ENCODE measurements at places on chromosomes 5 and 9. TPM values are rescaled to one million over a fixed set of nuclear protein-coding genes. Genes with fewer than 3 reads are reported as not detected.

EIF4E1B gene
- polyA plus RNA-seq, result not detected

PPP2R2B gene
- polyA plus RNA-seq, result not detected

PCDHA1 gene
- polyA plus RNA-seq, result not detected

DNA sequence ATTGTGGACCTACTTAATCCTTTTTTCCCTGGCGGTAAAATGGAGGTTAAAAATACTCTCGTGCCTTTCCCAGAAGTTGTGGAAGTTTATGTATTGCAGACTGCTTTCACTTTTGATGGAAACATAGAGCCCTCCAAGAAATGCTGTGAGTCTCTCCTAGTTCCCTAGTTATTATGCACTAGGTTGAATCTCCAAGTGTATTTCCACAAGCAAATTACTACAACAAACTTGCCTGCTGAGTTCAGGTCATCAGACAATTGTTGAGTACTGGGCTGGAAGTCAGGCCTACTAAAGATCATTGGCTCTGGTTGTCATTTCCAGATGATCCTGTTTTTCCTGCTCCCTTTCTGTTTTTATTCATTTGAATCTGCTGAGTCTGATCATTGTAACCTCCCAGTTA lies 104.1 kb downstream of the CD180 start:
- H3K4me1 ChIP-seq, result no peaks in the 10 kb centered on the region
- H3K36me3 ChIP-seq, result peaks cover 6% of the 10 kb centered on the region
- no peak overlapping the region for H3K4me3 ChIP-seq
- H3K27ac ChIP-seq, result no peak overlapping the region

DNA sequence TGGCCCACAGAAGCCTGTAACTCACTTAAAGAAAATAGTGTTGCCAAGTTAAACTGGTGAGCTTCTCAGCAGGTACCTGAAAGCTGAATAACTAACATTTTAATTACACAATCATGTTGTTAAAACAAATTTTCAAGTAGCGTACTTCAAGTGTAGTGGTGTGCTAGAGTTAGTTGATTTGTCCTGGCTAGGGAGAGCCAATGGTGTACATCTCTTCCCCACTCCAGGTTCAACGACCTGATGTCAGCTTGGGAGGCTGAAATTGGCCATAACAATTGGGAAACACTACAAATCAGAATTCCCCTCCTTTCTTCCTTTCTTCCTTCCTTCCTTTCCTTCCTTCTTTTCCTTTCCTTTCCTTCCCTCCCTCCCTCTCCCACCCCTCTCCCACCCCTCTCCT lies 295.3 kb upstream of the SLC24A2 start:
- DNase-seq, result no peak
- peaks cover 8% of the 10 kb centered on the region for H3K27me3 ChIP-seq
- no peak overlapping the region for H3K4me3 ChIP-seq
- H3K4me1 ChIP-seq, result peaks cover 25% of the 10 kb centered on the region
- H3K27ac ChIP-seq, result no peak overlapping the region

- DNase-seq, result no peak
- peaks cover 55% of the 10 kb centered on the region for H3K4me1 ChIP-seq
- H3K27me3 ChIP-seq, result peaks cover 92% of the 10 kb centered on the region
- no peaks in the 10 kb centered on the region for H3K36me3 ChIP-seq
- peak overlapping the region; percentile 64 for H3K27ac ChIP-seq
These were observed 190.8 kb downstream of the MEF2C start for GRCh38 chr5:88691945-88692868.

DNA sequence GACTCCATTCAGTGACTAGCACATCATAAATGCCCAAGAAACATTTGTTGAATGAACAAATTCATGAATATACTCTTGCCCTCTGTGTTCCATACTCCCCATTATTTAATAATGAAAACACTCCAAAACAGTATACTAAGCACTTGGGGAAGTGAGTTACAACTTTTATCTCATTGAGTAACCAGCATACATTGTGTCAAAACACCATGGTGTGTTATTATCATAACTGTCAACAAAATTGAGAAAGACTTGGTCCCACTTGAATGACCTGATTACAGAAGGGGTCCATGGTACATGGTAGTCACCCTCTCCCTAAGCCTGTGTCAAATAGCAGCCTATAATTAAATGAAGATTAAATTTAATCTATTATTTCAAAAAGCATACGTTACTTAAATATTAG lies 16.2 kb downstream of the ANKH start:
- no peak overlapping the region for H3K27ac ChIP-seq
- no peak overlapping the region for H3K4me3 ChIP-seq
- H3K27me3 ChIP-seq, result no peaks in the 10 kb centered on the region
- peaks cover 24% of the 10 kb centered on the region for H3K4me1 ChIP-seq
- no peak for DNase-seq
- H3K36me3 ChIP-seq, result no peaks in the 10 kb centered on the region

GRCh38 chr9:112546149-112547012 lies 59.8 kb downstream of the KIAA1958 start:
- H3K4me1 ChIP-seq, result peaks cover 17% of the 10 kb centered on the region
- H3K4me3 ChIP-seq, result no peak overlapping the region
- no peak overlapping the region for H3K27ac ChIP-seq
- no peaks in the 10 kb centered on the region for H3K27me3 ChIP-seq
- no peak for DNase-seq
- H3K36me3 ChIP-seq, result no peaks in the 10 kb centered on the region

- H3K4me3 ChIP-seq, result peak overlapping the region; percentile 67
- H3K4me1 ChIP-seq, result peaks cover 32% of the 10 kb centered on the region
- H3K36me3 ChIP-seq, result peaks cover 11% of the 10 kb centered on the region
These were observed 3.5 kb downstream of the FOXB2 start for GRCh38 chr9:77022783-77023440.

- DNase-seq, result no peak
- H3K4me1 ChIP-seq, result no peaks in the 10 kb centered on the region
These were observed 69.8 kb downstream of the SLCO4C1 start for GRCh38 chr5:102226321-102226720.

DNA sequence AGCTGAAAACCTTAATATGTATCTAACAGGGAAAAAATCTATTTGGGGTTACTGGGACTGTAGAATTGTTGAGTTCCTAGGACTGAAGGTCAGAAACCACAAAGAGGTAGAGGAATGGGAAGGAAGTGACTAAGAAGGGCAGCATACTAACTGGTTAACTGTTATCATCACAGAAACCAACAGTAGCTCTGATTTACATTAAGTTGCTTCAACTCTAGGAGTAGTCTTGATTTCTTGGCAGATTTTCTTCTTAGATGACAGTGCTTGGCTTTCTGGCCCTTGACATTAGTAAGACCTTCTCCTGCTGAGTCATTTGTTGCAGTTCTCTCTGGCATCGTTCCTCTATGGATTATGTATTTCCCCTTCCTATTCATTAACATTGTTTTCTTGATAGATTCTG lies 116.1 kb upstream of the RASA1 start:
- DNase-seq, result no peak
- H3K4me3 ChIP-seq, result no peak overlapping the region
- no peaks in the 10 kb centered on the region for H3K36me3 ChIP-seq
- no peak overlapping the region for H3K27ac ChIP-seq
- no peaks in the 10 kb centered on the region for H3K27me3 ChIP-seq

DNA sequence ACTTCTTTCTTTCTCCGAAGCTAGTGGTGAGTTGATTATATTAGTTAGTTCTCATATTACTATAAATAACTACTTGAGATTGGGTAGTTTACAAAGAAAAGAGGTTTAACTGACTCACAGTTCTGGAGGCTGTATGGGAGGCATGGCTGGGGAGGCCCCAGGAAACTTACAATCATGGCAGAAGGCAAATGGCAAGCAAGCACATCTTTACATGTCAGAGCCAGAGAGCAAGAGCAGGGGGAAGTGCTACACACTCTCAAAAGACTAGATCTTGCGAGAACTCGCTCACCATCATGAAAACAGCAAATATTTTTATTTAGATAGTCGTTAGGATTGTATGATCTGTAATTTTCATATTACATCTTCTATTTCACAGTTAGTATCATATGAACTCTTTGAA lies 711.2 kb downstream of the PTPRD start:
- H3K4me1 ChIP-seq, result peaks cover 27% of the 10 kb centered on the region
- no peak overlapping the region for H3K4me3 ChIP-seq
- no peaks in the 10 kb centered on the region for H3K27me3 ChIP-seq
- peak overlapping the region; percentile 83 for H3K27ac ChIP-seq
- DNase-seq, result no peak
- no peaks in the 10 kb centered on the region for H3K36me3 ChIP-seq

DNA sequence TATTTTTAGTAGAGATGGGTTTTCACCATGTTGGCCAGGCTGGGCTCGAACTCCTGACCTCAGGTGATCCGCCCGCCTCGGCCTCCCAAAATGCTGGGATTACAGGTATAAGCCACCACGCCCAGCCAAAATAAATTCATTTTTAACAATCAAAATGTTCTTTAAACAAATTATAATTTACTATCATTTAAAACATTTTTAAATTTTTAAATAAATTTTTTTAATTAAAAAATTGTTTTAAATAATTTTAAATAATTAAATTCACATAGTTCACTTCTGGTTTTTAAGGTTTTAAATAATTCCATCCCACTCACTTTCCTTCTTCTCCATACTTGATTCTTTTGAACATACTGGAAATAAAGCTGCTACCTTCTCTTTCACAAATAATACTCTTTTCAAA lies 15.0 kb upstream of the TTC33 start:
- no peak for DNase-seq
- H3K27me3 ChIP-seq, result no peaks in the 10 kb centered on the region
- no peaks in the 10 kb centered on the region for H3K4me1 ChIP-seq
- peaks cover 22% of the 10 kb centered on the region for H3K36me3 ChIP-seq
- H3K27ac ChIP-seq, result no peak overlapping the region

GRCh38 chr9:88387552-88388202 lies 567 bp upstream of the SPIN1 start:
- no peaks in the 10 kb centered on the region for H3K36me3 ChIP-seq
- peak overlapping the region; percentile 93 for H3K27ac ChIP-seq
- no peak for DNase-seq
- peak overlapping the region; percentile 90 for H3K4me3 ChIP-seq
- peaks cover 28% of the 10 kb centered on the region for H3K4me1 ChIP-seq

DNA sequence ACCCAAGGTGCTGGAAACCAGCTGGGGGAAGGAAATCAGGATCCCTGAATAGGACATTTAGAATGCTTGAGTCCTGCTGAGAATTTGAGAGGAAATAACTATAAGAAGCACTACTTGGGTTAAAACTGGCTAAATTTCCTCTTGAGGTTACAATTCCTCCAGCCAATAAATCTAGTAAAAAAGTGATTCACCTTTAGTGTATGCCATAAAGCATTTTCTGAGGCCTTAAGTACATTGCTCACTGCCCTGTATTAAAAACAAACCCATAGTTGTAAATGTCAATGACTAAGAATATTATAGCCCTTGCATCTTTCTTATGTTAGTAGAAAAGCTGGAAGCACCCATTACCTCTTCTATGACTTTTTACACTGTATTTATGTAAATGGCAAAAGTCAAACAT lies 634.7 kb upstream of the ARRDC3 start:
- no peak for DNase-seq
- no peak overlapping the region for H3K4me3 ChIP-seq
- H3K36me3 ChIP-seq, result no peaks in the 10 kb centered on the region
- no peak overlapping the region for H3K27ac ChIP-seq

DNA sequence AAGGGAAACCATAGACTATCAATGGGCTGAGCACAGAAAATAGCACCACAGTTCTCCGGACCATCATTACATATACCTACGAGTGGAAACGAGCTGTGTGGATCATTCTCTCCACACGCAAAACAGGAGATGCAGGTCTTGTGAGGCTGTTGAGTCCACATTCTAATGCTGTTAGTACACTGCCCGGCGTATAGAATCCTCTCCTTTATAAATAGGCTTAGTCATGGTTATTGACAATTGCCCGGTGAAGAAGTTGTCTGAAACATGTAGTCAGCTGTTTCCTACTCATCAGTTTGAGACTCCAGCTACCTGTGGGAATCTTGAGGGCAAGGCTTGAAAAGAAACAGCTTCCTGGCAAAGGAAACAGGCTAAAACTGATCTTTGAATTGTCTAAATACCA lies 602.0 kb upstream of the EDIL3 start:
- H3K4me3 ChIP-seq, result no peak overlapping the region
- no peaks in the 10 kb centered on the region for H3K4me1 ChIP-seq
- no peak for DNase-seq
- no peaks in the 10 kb centered on the region for H3K36me3 ChIP-seq
- no peaks in the 10 kb centered on the region for H3K27me3 ChIP-seq
- no peak overlapping the region for H3K27ac ChIP-seq

GRCh38 chr9:134346151-134346550 lies 19.9 kb downstream of the RXRA start:
- peaks cover 41% of the 10 kb centered on the region for H3K4me1 ChIP-seq
- no peaks in the 10 kb centered on the region for H3K27me3 ChIP-seq
- no peaks in the 10 kb centered on the region for H3K36me3 ChIP-seq
- no peak overlapping the region for H3K27ac ChIP-seq
- DNase-seq, result no peak
- no peak overlapping the region for H3K4me3 ChIP-seq

- H3K4me1 ChIP-seq, result peaks cover 16% of the 10 kb centered on the region
- H3K4me3 ChIP-seq, result no peak overlapping the region
- H3K36me3 ChIP-seq, result no peaks in the 10 kb centered on the region
- DNase-seq, result no peak
These were observed 18.0 kb downstream of the GFI1B start for GRCh38 chr9:132996526-132996925.

DNA sequence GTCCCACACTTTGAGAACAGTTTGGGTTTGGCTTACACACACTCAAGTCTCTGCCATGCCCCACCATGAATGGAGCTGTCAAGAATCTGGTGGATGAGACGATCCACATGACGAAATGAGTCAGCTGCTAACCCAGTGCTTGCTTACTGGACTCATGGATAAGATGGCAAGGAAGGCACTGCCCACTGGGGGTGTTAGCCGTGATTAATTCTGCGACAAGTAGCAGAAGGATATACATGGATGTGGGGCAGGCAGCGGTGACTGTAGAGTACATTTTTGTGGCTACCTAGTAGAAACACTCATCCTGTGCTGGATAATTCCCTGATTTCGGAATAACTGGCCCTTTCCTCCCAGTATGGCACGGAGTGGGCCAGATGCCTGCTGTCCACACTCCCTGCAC lies 77.5 kb downstream of the SPATA31C2 start:
- H3K36me3 ChIP-seq, result no peaks in the 10 kb centered on the region
- no peak overlapping the region for H3K27ac ChIP-seq
- H3K4me3 ChIP-seq, result no peak overlapping the region
- H3K4me1 ChIP-seq, result no peaks in the 10 kb centered on the region
